ENCODE measurements at places on chromosomes 11 and 22. TPM values are rescaled to one million over a fixed set of nuclear protein-coding genes. Genes with fewer than 3 reads are reported as not detected.

- H3K4me3 ChIP-seq: no peak overlapping the region
- H3K27ac ChIP-seq: no peak overlapping the region
- H3K27me3 ChIP-seq: no peaks in the 10 kb centered on the region
These were observed 1114.2 kb upstream of the RAG2 start for GRCh38 chr11:37712251-37712650.

- no peak overlapping the region for H3K4me3 ChIP-seq
- no peaks in the 10 kb centered on the region for H3K27me3 ChIP-seq
- no peak overlapping the region for H3K27ac ChIP-seq
- DNase-seq: peak; percentile 17
These were observed 42.5 kb downstream of the C11orf58 start for GRCh38 chr11:16780698-16781550.

DNA sequence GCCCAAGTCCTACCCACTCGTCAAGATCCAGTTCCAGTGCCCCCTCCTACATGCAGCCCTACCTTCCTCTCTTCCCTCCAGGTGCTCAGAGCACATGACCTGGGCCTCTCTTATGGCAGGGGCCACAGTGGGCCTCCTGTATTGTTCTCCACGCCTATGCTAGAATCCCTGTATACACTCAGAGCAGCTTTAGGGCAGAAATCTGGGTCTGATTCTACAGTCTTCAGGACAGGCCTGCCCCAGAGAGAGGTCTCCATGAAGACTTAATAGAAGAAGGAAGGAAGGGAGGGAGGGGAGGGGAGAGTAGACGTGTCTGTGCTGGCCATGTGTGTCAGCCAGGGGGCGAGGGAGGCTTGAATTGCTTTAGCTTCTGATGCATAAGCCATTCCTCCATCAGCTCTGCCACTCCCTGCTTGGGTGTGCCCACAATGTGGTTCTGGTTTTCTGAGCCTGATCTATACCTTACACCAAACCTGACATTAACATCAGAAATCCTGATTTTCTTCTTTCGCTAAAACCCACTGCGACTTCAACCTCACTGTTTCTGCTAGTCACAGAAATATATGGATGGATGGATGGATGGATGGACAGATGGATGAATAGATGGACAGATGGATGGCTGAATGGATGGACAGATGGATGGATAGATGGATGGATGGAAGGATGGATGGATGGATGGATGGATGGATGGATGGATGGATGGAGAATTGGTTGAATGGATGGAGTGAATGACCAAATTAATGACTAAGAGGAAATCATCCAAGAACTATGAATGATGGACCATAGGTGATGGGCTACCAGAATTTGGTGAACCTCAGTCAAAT is 56.6 kb upstream of the PRDM11 start:
- no peaks in the 10 kb centered on the region for H3K36me3 ChIP-seq
- H3K27me3 ChIP-seq: no peaks in the 10 kb centered on the region
- peak overlapping the region; percentile 76 for H3K27ac ChIP-seq
- no peak for DNase-seq
- no peak overlapping the region for H3K4me3 ChIP-seq

DNA sequence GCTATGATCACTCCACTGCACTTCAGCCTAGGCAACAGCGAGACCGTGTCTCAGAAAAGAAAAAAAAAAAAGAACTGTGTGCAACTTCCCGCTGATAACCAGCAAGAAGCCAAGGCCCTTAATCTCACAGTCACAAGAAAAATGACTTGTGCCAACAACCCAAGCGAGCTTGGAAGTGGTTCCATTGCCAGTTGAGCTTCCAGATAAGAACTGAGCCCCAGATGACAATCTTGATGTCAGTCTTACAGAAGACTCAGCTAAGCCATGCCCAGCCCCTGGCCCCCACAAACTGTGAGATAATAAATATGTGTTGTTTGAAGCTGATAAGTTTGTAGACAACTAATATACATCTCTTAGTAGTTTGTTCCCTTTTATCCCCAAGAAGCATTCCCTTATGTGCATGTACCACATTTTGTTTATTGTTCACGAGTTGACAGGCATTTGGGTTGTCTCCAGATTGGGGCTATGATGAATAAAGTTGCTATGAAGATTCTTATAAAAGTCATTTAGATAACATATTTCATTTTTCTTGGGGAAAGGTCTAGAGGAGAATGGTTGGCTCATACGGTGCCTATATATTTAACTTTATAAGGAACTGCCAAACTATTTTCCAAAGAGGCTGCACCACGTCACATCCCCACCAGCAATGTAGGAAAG is 85.9 kb downstream of the TIMP3 start:
- no peaks in the 10 kb centered on the region for H3K4me1 ChIP-seq
- no peak overlapping the region for H3K27ac ChIP-seq
- no peaks in the 10 kb centered on the region for H3K36me3 ChIP-seq
- H3K27me3 ChIP-seq: no peaks in the 10 kb centered on the region
- H3K4me3 ChIP-seq: no peak overlapping the region
- DNase-seq: no peak

- H3K27me3 ChIP-seq: no peaks in the 10 kb centered on the region
- no peaks in the 10 kb centered on the region for H3K36me3 ChIP-seq
- no peaks in the 10 kb centered on the region for H3K4me1 ChIP-seq
- no peak for DNase-seq
These were observed 93.9 kb downstream of the MORC2 start for GRCh38 chr22:30874431-30875370.

The C11orf42 gene
- total RNA-seq: not detected

DNA sequence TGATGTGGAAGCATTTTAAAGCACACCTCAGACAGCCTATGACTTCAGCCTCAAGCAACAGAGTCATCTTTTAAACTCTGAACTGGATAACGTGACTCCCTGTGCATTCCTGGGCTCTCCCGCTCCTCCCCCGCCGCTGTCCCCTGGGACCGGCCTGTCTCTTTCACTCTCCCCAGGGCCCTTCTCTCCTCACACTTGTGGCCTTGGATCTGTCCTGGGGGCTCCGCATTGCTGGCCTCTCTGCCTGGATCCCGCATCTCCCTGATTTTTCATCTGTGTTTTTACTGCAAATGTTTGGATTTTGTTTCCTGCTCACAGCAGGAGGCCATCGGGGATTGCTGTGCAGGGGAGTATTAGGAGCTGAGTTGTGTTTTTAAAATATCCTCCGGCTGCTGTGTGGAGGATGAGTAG is 15.4 kb downstream of the C11orf24 start:
- peaks cover 9% of the 10 kb centered on the region for H3K4me1 ChIP-seq
- no peak for DNase-seq
- H3K27me3 ChIP-seq: no peaks in the 10 kb centered on the region
- H3K4me3 ChIP-seq: no peak overlapping the region
- H3K27ac ChIP-seq: no peak overlapping the region

- H3K36me3 ChIP-seq: peaks cover 38% of the 10 kb centered on the region
- H3K27ac ChIP-seq: no peak overlapping the region
- no peak for DNase-seq
- H3K4me1 ChIP-seq: no peaks in the 10 kb centered on the region
These were observed 4.4 kb upstream of the CNTF start for GRCh38 chr11:58617976-58618557.

The PIK3IP1 gene
- 20.5 TPM for total RNA-seq

DNA sequence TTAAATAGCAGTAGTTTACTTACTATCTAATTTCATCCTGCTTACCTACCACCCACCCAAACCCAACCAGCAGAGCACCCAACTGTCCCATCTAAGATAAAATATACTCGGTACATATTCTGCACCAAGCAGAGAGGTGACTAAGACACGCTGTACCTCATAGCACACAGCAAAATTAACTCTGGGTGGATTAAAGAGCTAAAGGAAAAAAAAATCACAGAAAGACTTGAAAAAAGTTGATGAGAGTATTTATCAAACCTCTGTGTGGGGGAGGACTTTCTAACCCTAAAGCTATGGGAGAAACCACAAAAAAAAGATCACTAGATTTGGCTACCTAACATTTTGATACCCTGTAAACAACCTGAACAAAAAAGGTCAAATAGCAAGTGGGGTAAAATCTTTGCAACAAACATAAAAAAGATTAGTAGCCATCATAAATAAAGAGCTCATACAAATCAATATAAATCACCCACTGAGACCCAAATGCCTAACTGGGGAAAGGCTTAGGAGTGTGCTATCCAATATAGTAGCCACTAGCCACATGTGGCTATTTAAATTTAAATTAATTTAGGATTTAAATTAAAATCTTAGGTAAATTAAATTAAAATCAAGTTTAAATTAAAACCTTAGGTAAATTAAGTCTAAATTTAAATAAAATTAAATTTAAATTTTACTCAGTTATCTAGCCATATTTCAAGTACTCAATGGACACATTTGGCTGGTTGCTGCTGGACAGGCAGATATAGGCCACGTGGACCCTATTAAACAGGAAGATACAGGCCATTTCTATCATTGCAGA is 25.6 kb upstream of the CD5 start:
- H3K4me1 ChIP-seq: no peaks in the 10 kb centered on the region
- H3K36me3 ChIP-seq: no peaks in the 10 kb centered on the region
- no peak for DNase-seq
- H3K27ac ChIP-seq: no peak overlapping the region

GRCh38 chr11:47524291-47524874 is 28.5 kb downstream of the CELF1 start:
- peak overlapping the region; percentile 67 for H3K27ac ChIP-seq
- peaks cover 94% of the 10 kb centered on the region for H3K4me1 ChIP-seq
- no peaks in the 10 kb centered on the region for H3K36me3 ChIP-seq
- H3K27me3 ChIP-seq: no peaks in the 10 kb centered on the region
- peak; percentile 68 for DNase-seq

The GGTLC2 gene
- not detected for total RNA-seq

GRCh38 chr11:10627816-10628215 is 59.4 kb upstream of the LYVE1 start:
- H3K27ac ChIP-seq: peak overlapping the region; percentile 74
- H3K4me3 ChIP-seq: no peak overlapping the region
- peaks cover 30% of the 10 kb centered on the region for H3K4me1 ChIP-seq
- no peaks in the 10 kb centered on the region for H3K27me3 ChIP-seq
- peaks cover 9% of the 10 kb centered on the region for H3K36me3 ChIP-seq
- DNase-seq: no peak

The GDPD4 gene
- total RNA-seq: not detected

The LTBP3 gene
- total RNA-seq: 35.1 TPM

DNA sequence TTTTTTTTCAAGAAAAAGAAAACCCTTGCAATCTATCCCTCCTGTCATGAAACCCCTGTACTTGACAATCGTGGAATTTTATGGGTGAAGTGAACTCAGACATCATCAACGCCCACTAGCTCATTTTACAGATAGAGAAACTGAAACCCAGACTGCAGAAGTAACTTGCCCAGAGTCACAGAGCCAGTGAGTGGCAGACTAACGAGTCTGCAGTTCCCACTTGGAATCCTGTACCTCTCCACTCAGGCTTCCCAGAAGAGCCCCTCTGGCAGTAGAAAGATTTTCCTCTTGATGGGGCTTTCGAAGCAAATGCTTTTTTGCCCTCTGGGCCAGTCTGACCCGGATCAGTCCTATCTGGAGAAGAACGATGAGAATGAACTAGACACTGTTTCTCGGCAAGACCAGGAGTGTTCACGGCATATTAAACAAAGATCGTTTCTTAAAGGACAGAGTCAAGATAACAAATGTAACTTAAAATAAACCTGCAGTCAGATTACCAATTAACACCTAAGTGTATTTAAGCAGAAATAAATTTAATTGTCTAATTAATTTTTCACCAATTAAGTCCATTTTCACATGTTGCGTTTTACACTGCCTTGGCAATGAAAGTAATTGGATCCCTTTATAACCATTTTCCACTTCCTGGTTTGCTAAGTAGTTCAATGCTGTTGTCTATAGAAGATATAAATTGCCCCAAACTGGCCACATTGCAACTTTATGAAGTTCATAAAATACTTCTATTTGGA is 61.3 kb upstream of the CREB3L1 start:
- H3K36me3 ChIP-seq: no peaks in the 10 kb centered on the region
- peaks cover 7% of the 10 kb centered on the region for H3K27me3 ChIP-seq
- no peak overlapping the region for H3K27ac ChIP-seq

GRCh38 chr11:30573951-30574350 is 12.2 kb downstream of the MPPED2 start:
- no peak overlapping the region for H3K27ac ChIP-seq
- DNase-seq: no peak
- H3K36me3 ChIP-seq: no peaks in the 10 kb centered on the region
- no peak overlapping the region for H3K4me3 ChIP-seq

DNA sequence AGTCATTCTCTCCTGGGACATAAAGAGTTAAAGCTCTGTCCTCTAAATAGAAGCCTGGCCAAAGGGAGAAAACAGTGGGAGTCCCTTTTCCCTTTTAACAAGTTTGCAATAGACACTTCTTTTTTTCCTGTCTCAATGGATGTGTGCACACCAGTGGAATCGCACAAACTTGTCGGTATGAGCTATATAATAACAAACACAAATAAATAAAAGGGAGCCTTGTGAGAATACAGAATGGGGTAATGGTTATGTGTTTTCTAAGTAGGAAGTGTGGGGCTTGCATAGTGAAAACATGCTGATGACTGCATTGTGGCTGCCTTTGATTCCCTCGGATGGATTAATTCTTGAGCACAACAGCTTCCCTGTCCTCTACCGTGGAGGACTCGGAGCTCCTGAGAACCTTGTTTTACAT is 131.9 kb downstream of the WNT7B start:
- DNase-seq: no peak
- H3K4me3 ChIP-seq: no peak overlapping the region
- H3K27ac ChIP-seq: no peak overlapping the region
- H3K36me3 ChIP-seq: peaks cover 8% of the 10 kb centered on the region
- H3K27me3 ChIP-seq: no peaks in the 10 kb centered on the region
- no peaks in the 10 kb centered on the region for H3K4me1 ChIP-seq

The LDLRAD3 gene
- 13.0 TPM for total RNA-seq

The PNPLA3 gene
- total RNA-seq: 0.58 TPM

DNA sequence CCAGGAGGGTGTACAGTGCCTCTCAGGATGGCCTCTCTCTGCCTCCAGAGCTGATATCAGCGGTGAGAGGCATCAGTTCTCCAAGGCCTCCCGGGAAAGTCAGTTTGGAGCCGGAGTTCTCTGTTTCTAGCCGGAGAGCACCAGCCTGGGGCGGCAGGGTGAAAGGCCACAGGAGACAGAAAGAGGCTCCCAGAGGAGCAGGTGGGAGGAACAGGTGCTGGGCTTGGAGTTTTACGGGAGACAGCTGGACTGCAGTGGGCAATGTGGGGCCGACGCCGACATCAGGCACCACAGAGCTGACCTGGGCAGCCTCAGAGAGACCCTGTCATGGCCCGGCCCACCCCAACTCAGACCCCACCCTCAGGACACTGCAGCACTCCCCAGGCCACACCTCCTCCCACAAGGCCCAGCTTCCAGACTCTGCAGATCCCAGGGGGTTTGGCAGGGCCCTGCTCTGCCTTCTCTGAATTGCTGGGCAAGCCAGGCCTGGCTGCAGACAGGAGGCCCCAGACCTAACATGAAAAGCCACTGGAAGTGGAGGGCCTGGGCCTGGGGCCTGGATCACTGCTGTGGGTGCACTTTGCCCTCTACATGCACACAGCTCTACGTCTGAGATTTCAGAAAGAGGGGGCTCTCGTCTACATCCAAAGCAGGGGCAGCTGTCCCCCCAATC is 885.6 kb downstream of the BRD1 start:
- no peak overlapping the region for H3K27ac ChIP-seq
- no peaks in the 10 kb centered on the region for H3K36me3 ChIP-seq
- H3K4me1 ChIP-seq: no peaks in the 10 kb centered on the region

- H3K4me1 ChIP-seq: peaks cover 30% of the 10 kb centered on the region
- DNase-seq: no peak
- no peaks in the 10 kb centered on the region for H3K36me3 ChIP-seq
These were observed 77.2 kb upstream of the FTH1 start for GRCh38 chr11:62044639-62045121.

The NNMT gene
- 442 TPM for total RNA-seq

The FGF19 gene
- not detected for total RNA-seq

The MAFF gene
- 0.58 TPM for total RNA-seq

The PARVG gene
- total RNA-seq: 54.5 TPM

The ARSA gene
- 88.1 TPM for total RNA-seq

The CTNND1 gene
- total RNA-seq: 110 TPM
